ENCODE measurements at places on chromosomes 12 and 14.

DNA sequence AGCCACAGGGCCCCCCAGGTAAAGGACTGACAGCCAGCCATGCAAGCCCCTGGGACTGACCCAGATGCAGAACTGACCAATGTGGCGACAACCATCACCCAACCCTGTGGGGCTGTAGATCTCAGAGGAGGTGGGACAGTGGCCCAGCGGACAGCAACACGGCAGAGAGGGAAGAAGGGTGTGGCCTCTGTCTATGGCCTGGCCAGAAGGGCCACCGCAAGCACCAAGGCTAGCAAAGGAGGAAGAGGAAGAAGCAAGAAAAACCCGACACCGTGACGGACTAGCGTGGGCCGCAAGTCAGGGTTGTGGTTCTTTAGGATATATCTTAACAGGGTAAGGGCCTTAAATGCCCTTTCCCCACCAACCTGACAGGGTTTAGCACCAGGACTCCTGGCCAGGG, 71.2 kb downstream of the ITPK1 start:
- no peak for DNase-seq

- peak; percentile 73 for DNase-seq
Measured at GRCh38 chr12:53452159-53453077, 516 bp downstream of the PCBP2 start.

DNA sequence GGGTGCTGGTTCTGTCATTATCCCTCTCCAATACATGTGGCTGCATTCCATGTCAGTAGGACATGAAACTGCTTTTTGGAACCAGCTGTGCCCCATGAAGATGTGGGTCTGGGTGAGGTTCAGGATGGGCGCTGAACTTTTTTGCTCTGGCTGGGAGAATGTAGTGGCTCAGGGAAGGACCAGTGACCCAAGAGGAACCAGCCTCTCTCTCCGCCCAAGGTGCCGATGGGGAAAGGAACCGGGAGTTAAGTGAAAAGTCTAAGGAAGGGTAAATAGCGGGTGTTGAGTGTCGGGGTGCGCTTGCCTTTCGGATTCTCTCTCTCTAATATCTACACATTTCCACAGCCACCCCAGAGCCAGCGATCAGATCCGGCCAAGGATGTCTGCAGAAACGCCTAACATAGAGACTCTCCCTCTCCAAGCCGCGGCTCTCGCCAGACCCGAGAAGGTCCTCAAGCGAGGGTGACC, 7.8 kb downstream of the ARHGEF25 start:
- no peak for DNase-seq

GRCh38 chr12:95583933-95584332, 32.7 kb upstream of the USP44 start:
- no peak for DNase-seq

- DNase-seq: no peak
Measured at GRCh38 chr14:99512110-99512449, 30.9 kb downstream of the CCNK start.

- DNase-seq: no peak
Measured at GRCh38 chr14:104549536-104550339, 29.8 kb upstream of the C14orf180 start.

- DNase-seq: no peak
Measured at GRCh38 chr12:31582155-31582554, 8.8 kb downstream of the DENND5B start.

All from stromal cell of bone marrow (primary cell).